Activated T-cell treated with anti-CD3 and anti-CD28 coated beads, Interleukin-2, amount 50 U/mL, for 48 hours (primary cell): ENCODE measurements at places on chromosomes 12 and 14.

- DNase-seq = no peak
Measured at GRCh38 chr12:16347391-16348298, at the start of gene MGST1. TSS of gene MGST1 (plus strand) at chr12:16347645. CDS start at chr12:16354253, 6,608 bp downstream.

- DNase-seq = no peak
Measured at GRCh38 chr14:71748196-71748595, 184.0 kb upstream of the RGS6 start.

DNA sequence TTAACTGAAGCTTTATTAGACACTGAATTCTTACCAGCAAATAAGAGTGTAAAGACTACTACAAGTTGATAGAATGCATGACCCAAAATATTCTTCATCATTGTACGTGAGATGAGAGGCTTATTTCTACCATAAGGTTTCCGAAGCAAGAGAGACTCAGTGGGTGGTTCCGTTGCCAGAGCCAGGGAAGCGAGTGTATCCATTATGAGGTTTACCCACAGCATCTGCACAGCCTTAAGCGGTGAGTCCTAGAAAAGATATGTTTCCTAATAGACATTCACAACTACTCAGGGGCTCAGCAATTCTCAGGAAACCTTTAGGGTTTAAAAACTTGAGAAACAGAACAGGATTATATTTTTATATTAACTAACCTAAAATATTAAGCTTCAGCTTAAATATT, 77.8 kb upstream of the POC1B start:
- DNase-seq = no peak

DNA sequence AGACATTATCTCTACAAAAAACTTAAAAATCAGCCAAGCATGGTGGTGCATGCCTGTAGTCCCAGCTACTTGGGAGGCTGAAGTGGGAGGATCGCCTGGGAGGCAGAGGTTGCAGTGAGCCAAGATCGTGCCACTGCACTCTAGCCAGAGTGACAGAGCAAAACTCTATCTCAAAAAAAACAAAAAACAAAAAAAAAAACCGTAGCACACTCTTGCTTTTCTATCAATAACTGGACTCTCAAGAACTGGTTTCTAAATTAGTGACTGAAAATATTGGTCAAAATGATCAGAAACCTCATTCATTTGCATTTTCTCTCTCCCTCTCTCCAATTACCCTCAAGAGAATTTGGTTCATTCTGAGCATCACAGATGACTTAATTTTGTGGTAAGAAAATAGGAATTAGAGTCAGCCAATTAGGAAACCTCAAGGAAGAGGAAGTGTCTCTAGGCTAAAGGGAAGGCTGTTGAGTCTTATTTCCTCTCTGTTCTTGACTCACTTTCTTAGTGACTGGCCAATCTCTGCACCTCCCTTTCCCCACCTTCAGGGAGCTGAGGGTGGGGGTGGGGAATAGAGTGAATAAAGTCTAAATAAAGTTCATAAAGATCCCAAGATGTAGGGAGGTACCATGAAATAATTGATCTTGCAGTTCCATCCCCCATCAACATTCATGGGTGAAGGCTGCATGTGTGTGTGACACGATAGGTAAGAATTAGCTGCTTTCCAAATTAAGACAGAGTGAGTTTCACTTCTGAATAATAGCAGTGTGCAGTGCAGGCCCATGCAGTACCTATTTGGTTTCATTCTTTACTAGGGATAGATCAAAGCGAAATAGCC, 6.8 kb upstream of the PSMA6 start:
- DNase-seq = peak; percentile 54

DNA sequence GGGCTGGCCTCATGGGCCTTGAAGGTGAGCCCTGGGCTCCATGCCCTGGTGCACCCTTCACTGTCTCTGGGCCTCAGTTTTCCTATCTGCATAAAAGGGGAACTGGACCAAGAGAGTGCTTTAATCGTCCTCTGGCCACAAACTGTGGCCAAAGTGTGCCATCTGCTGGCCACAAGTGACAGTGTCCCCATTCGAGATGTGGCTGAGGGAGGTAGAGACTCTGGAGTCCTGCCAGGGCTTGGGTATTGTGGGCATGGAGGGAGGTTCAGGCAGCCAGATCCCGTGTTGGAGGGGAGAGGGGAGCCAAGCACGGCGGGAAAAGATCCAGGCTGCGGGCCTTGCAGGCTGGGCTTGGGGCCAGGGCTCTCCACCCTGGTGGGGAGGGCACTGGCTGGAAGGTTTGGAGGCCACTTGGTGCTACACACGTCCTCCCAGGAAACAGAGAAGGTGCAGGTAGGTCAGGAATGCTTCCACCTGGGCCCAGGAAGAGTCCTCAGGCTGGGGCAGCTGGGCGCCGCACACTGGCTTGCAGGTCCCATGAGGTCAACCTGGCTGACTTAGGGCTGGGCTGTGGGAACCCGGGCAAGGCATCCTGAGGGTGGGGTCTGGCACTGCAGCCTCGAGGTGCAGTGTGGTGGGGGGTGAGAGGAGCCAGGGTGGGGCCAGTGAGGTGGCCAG, 7.3 kb upstream of the KIF26A start:
- peak; percentile 40 for DNase-seq

- DNase-seq = no peak
Measured at GRCh38 chr12:27048822-27049752, 26.7 kb downstream of the MED21 start.

- DNase-seq = peak; percentile 55
Measured at GRCh38 chr14:74616507-74616906, 4.5 kb upstream of the LTBP2 start.
